ENCODE measurements at places on chromosomes 2 and 18.

- DNase-seq, result no peak
Observed at GRCh38 chr18:51610481-51610880, 413.0 kb upstream of the MEX3C start.

DNA sequence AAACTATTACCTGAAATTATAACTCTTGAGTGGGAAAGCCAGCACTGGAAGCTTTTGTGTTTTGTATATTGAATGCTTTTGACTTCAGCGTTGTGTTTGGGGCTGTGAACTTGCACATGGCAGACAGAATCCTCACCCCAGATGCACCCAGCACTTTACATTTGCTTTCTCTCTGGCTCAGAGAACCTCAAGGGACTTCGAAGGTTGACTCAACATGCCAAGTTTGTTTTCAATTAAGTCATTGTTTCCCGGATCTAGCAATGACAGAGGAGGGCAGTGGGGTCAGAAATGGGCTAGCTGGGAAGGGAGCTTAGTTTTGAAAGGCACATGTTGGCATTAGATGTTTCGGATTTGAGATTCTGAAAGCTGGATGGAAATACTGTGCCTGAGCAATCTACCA, 22.4 kb downstream of the TET3 start:
- DNase-seq, result no peak

GRCh38 chr2:85511008-85511811, 27.8 kb upstream of the MAT2A start:
- no peak for DNase-seq

- no peak for DNase-seq
Observed at GRCh38 chr2:120391911-120392665, 46.2 kb downstream of the INHBB start.

- no peak for DNase-seq
Observed at GRCh38 chr2:10481055-10481665, 33.0 kb upstream of the ODC1 start.

DNA sequence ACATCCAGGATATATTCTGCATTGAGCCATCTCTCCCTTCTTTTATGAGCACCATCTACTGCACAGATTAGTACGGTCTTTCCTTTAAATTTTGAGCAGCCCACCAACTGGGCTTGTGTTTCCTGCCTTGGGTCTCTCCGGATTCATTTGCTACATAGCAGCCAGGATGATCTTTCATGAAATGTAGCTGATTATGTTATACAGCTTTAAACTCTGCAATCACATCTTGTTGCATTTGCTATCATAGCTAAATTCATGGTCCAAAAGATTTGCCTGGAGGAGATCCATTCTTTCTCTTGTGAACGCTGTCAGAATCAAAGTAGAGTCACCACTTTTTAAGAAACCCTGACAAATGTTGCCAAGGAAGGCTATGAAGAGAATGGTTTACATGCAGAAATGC, 215.1 kb upstream of the LRRTM4 start:
- no peak for DNase-seq

- no peak for DNase-seq
Observed at GRCh38 chr2:66574701-66575624, 140.0 kb downstream of the MEIS1 start.

DNA sequence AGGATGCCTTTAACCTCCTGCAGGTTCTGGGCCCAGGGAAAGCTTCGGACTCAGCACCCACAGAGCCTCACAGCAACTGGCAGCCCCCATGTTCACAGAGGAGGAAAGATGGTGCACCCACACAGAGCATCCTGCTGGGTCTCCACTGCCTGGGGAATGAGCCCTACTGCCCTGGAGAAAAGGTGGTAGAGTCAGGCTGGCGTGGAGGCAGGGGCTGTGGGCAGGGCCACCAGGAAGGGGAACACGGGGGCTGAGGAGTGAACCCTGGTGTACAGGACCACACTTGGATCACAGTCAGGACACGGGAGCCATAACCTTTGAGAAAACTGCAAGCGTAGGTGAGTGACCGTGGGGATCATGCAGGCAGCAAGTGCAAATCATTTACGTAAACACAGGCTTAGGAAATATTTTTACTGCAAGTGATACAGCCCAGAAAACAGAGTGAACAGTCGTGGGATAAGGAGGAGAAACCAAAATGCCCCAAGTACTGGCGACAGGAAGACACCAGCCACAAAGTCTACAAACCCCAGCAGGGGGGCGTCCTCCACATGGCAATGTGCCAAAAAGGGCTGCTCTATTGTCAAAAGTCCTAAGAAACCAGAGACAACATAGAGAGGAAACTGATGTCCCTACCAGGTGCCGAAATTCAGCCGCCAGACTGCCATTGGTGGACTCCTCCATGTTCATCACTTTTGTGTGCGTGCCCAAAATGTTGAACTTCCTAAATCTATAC, 27.6 kb downstream of the STAT1 start:
- DNase-seq, result no peak

- DNase-seq, result no peak
Observed at GRCh38 chr2:237968048-237968862, 1.4 kb downstream of the UBE2F start.

GRCh38 chr2:10328670-10329579, 26.2 kb downstream of the HPCAL1 start:
- DNase-seq, result no peak

- DNase-seq, result no peak
Observed at GRCh38 chr18:63090334-63090733, 229.2 kb downstream of the BCL2 start.

DNA sequence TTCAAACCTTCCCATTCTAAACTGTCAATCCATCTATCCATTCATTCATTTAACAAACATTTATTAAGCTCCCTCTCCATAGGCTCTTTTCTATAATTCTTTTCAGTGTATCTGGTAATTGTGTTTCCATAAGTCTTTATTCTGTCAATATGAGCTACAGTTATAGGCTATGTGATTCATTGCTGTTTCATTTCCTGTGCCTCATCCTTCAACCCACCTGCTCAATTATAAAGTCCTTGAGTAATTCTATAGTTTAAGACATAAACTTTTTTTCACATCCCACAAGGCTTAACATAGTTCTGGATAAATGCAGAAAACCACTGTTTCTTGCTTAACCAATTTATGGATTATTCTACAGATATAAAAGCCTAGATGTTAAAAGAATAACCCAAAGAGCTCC, 84.2 kb upstream of the PIK3C3 start:
- no peak for DNase-seq

- DNase-seq, result no peak
Observed at GRCh38 chr2:44247924-44248323, 27.4 kb upstream of the SLC3A1 start.

- no peak for DNase-seq
Observed at GRCh38 chr2:191043438-191043837, 29.5 kb upstream of the STAT1 start.

DNA sequence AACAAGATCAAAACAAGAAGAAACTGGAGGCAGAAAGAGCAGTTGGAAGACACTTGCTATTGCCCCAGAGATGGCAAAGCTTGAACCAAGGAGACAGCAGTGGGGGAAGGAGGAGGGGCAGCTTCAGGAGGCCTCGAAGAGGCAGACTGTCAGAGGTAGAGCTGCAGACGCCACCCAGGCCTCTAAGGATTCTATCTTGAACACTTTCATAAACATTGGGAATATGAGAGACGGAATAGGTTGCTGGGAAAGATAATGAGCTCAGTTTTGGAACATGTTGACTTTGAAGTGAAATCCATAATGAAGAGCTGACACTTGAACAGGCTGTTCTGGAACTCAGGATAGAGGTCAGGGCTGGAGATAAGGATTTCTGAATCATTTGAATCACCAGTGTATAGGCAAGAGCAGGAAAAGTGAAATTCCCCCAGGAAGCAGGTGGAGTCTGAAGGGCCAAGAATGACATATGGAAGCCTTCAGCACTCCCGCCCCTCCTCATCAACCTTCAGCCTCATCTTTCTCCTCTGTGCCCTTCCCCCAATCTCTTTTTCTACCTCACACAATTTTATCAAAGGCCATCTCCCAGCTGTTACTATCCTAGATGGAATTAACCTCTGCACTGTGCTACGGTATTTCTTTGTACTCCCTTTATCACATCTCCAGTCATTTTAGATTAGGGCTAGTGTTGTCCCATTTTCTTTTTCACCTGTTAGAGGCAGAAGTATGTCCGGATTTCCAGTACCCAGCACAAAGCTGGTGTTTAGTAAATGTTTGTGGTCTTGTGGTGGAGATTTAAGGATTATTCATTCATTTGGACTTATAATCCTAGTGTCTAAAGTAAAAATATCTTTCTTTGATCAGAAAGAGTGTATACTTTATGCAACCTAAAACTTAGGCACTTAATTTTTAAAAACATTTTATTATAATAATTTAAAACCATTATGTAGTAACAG, 47.5 kb upstream of the RTN4 start:
- DNase-seq, result no peak

DNA sequence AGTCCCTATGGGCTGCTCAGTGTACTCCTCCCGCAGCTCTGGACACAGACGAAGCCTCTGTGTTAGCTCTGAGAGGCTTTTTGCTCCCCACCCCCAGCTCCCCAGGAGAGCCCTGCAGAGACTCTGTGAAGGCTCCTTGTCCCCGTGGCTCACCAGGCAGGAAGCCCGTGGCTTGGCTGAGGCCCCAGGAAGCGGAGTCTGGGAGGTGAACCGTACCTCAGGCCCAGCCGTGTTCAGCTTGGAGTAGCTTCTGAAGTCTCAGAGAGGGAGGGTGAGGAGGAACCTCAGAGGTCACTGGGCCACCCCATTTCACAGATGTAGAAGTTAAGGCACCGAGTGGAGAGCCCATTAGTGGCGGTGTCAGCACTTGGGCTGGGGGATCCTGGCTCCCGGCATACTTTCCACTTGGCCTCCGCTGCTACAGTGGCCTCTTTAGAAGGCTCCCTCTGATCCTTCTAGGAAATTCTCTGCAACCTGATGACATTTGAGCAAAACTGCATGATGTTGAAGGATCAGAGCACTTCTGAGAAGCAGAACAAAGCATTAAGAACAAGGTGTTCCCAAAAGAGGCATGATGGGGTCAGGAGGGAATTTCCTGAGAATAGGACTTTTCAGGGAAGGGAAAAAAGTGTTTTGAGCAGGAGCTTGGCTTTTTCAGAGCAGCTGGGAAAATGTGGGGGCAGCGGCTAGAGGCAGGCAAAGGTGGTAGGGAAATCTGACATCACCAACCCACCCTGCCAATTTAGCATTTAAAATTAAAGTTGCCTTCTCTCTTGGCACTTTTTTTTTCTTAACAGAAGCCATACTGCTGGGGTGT, 79.1 kb downstream of the MCFD2 start:
- no peak for DNase-seq

Measured in cortex of kidney (tissue), 1 donor.